CD4-positive, alpha-beta T cell (primary cell): ENCODE measurements at places on chromosomes 5 and 9.

- no peak for DNase-seq
Observed at GRCh38 chr5:29370248-29370647, 1823.2 kb upstream of the CDH6 start.

GRCh38 chr5:59071755-59072549 lies 489.1 kb downstream of the RAB3C start:
- no peak for DNase-seq

DNA sequence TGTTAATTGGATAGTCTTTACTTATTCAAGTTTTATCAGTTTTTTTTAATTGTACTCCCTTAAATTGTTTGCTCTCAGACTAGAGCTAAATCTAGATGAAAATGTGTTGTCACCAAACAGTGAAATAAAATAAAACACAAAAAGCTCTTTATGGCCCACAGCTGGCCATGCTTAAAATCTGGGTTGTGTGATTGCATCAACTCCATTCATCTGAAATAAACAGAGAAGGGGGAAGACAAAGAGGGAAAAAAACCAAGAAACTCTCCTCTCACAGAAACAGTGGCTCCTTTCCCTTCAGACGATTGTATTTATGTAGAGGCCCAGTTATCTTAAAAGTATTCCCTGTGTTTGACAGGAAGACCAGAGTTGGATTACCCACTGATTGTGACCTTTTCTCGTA lies 422.4 kb downstream of the IRX1 start:
- no peak for DNase-seq

DNA sequence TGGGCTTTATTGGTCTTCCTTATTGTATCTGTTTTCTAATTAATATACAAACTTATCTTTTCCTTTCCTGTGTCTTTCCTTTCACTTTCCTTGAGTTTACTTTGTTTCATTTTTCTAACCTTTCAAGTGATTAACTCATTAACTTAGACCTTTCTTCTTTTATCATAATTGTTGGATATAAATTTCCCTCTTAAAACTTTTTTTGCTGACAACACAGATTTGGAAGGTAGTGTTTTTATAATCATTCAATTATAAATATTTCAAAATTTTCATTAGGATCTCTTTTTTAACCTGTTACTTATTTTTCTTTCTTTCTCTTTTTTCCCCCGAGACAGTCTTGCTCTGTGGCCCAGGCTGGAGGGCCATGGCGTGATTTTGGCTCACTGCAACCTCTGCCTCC lies 6.9 kb upstream of the ZBTB43 start:
- no peak for DNase-seq

- no peak for DNase-seq
Observed at GRCh38 chr5:148913985-148914431, 87.6 kb downstream of the ADRB2 start.

- DNase-seq: no peak
Observed at GRCh38 chr5:95439801-95440493, 48.8 kb downstream of the FAM81B start.

DNA sequence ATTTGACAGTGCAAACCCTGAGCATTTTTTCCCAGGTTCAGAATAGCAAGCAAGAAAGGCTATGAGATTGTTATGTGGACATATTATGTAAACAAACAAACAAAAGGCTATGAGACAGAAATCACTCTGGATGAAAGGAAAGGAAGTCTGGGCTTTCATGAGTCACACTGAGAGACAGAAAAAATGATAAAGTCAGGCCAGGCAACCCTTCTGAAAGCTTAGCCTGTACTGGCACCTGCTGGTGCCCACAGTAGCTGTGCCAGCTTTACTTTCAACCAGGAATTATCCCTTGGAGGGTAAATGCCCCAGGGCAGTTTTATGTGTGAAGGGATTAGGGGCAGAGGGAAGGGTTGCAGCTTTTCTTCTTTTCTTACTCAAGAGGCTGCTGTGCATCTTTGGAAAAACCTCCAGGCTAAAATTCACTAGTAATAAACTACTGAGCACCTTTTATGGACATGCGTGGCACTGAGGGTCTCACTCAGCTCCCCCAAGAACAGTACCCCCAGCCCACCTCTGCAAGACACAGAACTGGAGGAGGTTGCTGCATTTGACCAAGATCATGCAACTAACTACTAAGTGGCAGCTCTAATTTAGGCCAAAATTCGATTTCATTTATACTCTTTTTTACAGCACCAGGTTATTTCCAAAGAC lies 41.7 kb downstream of the ACTL7B start:
- DNase-seq: no peak

DNA sequence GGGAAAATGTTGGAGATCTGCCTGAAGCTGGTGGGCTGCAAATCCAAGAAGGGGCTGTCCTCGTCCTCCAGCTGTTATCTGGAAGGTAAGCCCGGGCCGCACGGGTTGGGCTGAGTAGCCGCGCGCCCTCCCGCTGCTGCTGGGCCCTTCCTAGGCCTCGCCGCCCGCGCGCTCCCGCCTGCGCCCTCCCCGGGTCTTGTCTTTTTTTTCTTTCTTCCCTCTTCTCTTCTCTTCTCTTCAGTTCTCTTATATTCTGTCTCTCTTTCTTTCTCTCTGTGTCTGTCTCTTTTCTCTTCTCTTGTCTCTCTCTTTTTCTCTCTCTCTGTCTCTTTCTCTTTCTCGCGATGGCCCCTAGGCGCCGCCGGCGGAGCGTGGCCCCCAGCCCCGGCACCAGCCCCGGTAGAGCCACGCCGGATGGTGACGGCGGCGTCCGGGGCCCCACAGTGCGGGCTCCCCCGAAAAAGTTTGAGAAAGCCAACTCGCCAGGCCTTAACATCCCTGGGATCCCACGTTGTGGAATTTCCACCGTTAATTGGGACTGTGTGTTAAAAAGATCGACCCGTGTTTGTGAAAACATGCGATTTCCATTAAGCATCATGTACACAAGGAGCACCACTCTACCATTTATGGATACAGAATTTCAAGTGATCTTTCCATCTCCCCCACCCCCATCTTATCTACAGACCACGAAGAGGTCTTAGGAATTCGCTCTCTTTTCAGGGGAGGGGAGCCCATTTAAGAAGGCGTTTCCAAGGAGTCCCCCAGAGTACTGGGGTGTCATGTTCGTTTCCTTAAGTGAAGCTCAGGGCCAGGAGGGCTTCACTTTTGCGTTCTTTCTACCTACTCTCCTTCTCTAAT lies 616 bp downstream of the ABL1 start:
- DNase-seq: peak; percentile 5
